Activated naive CD4-positive, alpha-beta T cell treated with anti-CD3 and anti-CD28 coated beads, Interleukin-2, amount 50 U/mL, for 72 hours (primary cell): ENCODE measurements at places on chromosomes 5 and 9. TPM values are rescaled to one million over a fixed set of nuclear protein-coding genes. Genes with fewer than 3 reads are reported as not detected.

GRCh38 chr5:103793595-103794182, 231.1 kb upstream of the NUDT12 start:
- DNase-seq, result no peak

- no peak for DNase-seq
Observed at GRCh38 chr5:171713152-171713551, 72.5 kb upstream of the SMIM23 start.

DNA sequence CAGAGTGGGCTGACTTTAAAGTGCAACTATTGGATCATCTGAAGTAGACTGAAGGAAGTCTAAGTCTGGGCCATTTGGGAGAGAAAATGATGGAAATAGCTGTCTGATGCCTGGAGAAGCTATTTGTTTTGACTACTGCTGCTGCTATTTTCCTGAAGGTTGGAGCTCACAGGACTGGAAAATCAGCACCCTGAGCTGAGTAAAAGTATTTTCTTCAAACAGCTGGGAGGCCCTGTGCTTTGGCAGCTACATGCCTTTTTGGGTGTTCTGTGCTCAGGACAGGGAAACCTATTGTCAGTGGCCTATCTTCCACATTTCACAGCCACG, 302.6 kb downstream of the ENC1 start:
- DNase-seq, result no peak

- DNase-seq, result no peak
Observed at GRCh38 chr5:124315741-124316415, 430.6 kb downstream of the ZNF608 start.

DNA sequence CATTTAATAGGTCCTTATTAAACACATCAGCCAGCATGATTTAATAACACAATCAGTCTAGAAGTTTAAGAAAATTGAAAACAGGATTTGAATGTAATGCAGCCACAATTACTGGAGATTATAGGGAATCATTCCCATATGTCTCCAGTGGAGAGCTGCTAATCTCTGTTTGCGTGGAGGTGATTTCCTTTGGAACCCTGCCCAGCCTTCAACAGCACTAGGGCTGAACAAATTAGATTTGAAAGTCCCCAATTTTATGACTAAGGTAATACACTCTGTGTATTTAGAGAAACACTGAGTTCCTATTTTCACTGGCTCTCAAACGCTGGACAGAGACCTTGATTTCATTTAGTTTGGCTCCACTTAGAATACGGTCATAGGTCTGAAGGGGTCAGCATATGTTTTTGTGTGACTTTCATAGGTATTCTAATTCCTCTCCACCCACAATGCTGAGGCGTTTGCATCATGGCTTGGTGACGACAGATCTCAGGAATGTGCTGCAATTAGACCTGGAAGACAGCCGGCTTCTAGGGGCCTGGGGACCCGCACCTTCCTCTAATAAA, 508.3 kb downstream of the EBF1 start:
- no peak for DNase-seq

Gene NME5
- total RNA-seq, result not detected
